ENCODE measurements at places on chromosomes 4 and X. TPM values are rescaled to one million over a fixed set of nuclear protein-coding genes. Genes with fewer than 3 reads are reported as not detected.

- H3K36me3 ChIP-seq = peaks cover 26% of the 10 kb centered on the region
- H3K4me1 ChIP-seq = no peaks in the 10 kb centered on the region
- DNase-seq = peak; percentile 58
- no peaks in the 10 kb centered on the region for H3K27me3 ChIP-seq
- no peak overlapping the region for H3K4me3 ChIP-seq
These were observed 16.0 kb downstream of the CTBP1 start for GRCh38 chr4:1232661-1233621.

DNA sequence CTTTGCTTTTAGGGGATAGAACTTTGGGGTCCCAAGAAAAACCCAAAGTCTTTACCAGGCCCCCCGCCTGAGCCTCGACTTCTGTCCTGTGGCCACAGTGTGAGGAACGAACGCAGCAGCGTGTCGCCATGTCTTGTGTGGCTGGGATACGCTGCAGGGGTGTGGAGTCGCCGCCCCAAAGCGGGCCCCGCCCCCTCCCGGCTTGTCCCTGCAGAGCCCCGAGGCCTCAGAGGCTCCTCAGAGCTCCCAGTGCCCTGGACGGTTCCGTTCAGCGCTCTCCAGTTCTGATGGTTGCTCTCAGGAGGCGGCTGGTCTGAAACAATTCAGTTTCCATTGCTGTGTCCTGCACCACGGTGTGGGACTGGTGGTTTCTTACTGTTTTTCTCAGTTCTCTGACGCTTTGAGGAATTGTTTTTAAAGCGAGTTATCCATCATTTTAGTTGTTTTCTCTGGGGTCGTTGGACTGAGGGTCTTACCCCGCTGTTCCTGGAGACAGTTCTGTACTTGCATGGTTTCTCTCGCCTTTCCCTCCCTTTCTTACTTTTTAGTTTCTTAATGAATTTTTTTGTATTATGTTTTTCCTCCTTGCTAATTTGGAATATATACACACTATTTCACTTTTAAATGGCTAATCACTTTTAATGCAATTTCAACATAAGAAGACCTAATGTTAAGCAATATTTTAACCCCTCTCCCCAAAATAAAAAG is 1.6 kb upstream of the IDUA start:
- peak; percentile 81 for DNase-seq
- H3K36me3 ChIP-seq = no peaks in the 10 kb centered on the region
- H3K27ac ChIP-seq = peak overlapping the region; percentile 8
- no peak overlapping the region for H3K4me3 ChIP-seq
- H3K4me1 ChIP-seq = peaks cover 14% of the 10 kb centered on the region
- no peaks in the 10 kb centered on the region for H3K27me3 ChIP-seq

Gene ANKRD50
- total RNA-seq = 2.4 TPM

Gene WDR44
- total RNA-seq = 4.4 TPM

DNA sequence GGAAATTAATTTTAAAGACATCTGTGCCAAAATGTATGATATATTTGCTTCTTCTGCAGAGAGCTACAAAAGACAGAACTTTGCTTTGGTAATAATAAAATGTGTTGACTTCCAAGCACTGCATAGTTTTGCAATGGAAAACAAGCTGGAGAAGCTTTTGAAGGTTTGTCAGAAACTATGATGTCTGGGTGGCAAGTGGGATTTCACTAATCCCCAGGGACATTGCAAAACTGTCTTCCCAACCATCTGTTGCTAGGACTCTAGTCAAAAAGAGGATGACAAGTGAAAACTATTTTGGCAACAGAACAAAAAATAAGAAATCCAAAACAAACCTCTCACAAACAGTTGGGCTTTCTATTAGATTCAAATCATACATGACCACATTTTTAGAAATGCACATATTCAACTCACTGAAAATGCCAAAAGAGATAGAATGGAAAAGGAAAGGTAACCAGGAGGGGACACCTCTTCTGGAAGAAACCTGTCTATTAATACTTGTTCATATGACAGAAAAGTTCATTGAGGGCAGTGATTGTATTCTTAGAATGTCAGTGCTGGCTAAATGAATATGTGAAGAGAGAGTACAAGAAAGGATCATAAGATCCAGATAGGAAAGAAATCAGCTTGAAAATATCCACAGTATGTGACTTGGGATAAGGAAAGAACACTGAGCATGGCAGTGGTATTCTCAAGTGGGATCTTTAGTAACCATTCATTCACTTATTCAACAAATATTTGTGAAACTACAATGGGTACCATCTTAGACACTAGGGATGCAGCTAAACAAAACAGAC is 228.0 kb downstream of the RASL11B start:
- DNase-seq = no peak
- no peak overlapping the region for H3K4me3 ChIP-seq
- H3K4me1 ChIP-seq = no peaks in the 10 kb centered on the region
- H3K27me3 ChIP-seq = no peaks in the 10 kb centered on the region
- H3K27ac ChIP-seq = no peak overlapping the region

DNA sequence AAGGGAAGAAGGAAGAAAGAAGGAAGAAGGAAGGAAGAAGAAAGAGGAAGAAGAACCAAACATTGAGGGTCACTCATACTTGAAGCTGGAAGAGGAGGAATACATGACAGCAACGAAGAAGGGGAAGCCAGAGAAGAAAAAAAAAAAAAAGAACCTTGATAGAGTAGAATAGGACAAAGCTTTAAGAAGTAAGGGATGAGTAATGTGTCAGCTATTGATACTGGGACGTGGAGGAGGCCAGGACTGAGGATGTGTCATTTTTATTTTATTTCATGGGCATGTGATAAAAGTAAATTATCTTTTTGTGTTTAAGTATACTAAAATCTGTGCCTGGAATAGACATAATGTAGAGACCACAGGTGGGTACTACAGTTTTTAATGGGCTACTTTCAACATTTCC is 6.4 kb downstream of the EDA2R start:
- DNase-seq = no peak
- H3K27ac ChIP-seq = no peak overlapping the region
- no peaks in the 10 kb centered on the region for H3K27me3 ChIP-seq
- no peaks in the 10 kb centered on the region for H3K36me3 ChIP-seq
- no peak overlapping the region for H3K4me3 ChIP-seq
- no peaks in the 10 kb centered on the region for H3K4me1 ChIP-seq

Gene CT55
- total RNA-seq = not detected

Gene DCHS2
- total RNA-seq = 0.15 TPM

GRCh38 chr4:99640676-99641075 is 17.0 kb downstream of the C4orf54 start:
- no peaks in the 10 kb centered on the region for H3K4me1 ChIP-seq
- H3K4me3 ChIP-seq = no peak overlapping the region
- H3K27me3 ChIP-seq = no peaks in the 10 kb centered on the region
- H3K27ac ChIP-seq = no peak overlapping the region
- no peaks in the 10 kb centered on the region for H3K36me3 ChIP-seq

Gene SRPK3
- total RNA-seq = not detected

Gene PRDM8
- total RNA-seq = 0.14 TPM

GRCh38 chr4:39237179-39237578 is 54.9 kb downstream of the WDR19 start:
- H3K27ac ChIP-seq = no peak overlapping the region
- no peak for DNase-seq
- no peaks in the 10 kb centered on the region for H3K36me3 ChIP-seq
- H3K4me1 ChIP-seq = no peaks in the 10 kb centered on the region
- H3K4me3 ChIP-seq = no peak overlapping the region

Gene SASH3
- total RNA-seq = 1.1 TPM

GRCh38 chrX:57137501-57137900 is 304 bp upstream of the SPIN2A start:
- no peak overlapping the region for H3K27ac ChIP-seq
- no peaks in the 10 kb centered on the region for H3K4me1 ChIP-seq
- H3K27me3 ChIP-seq = no peaks in the 10 kb centered on the region
- DNase-seq = no peak

All from pancreas (tissue), 10 donors.